Ureter (tissue), 1 donor: ENCODE measurements at places on chromosomes 3 and 15.

- peak; percentile 67 for DNase-seq
These were observed 966 bp upstream of the PKM start for GRCh38 chr15:72231833-72232478.

GRCh38 chr15:91517491-91518200 lies 335.9 kb upstream of the SLCO3A1 start:
- no peak for DNase-seq

DNA sequence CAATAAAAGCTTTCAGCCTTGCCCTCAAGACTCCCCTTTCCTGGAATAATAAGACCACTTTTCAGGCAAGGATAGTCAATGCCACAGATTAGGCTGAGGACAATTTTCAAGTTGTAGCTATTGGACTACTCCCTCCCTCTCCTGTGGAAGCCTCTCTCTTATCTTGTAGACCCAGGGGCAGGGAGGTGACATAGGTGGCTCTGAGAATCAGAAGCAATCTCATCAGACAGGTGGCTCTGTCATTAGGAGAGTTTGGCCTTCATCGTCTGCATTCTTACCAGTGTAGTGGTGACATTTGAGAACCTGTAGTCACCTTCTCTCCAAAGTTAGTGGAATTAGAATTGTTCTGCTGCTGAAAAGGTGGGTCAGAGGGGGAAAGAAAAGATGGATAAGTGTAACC lies 80.0 kb downstream of the LARS2 start:
- no peak for DNase-seq

DNA sequence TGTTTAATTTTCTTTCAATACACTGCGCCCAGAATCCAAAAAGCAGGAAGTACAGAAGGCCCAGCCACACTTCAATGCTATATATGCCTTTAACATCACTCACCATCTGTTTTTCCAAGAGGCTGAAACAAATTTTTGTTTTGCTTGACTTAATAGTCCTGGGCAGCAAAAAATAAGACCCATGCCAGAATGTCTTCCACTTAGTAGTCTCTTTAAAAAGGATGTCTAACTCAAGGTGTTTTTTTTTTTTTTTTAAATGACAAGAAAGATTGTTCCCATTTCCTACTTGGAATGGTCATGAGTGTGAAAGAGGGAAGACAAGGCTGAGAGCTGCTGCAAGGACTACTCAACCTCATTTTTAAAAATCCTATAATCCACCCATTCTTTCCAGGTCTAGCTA lies 590.3 kb upstream of the SGO1 start:
- DNase-seq, result no peak
